ENCODE measurements at places on chromosomes 6 and 20.

DNA sequence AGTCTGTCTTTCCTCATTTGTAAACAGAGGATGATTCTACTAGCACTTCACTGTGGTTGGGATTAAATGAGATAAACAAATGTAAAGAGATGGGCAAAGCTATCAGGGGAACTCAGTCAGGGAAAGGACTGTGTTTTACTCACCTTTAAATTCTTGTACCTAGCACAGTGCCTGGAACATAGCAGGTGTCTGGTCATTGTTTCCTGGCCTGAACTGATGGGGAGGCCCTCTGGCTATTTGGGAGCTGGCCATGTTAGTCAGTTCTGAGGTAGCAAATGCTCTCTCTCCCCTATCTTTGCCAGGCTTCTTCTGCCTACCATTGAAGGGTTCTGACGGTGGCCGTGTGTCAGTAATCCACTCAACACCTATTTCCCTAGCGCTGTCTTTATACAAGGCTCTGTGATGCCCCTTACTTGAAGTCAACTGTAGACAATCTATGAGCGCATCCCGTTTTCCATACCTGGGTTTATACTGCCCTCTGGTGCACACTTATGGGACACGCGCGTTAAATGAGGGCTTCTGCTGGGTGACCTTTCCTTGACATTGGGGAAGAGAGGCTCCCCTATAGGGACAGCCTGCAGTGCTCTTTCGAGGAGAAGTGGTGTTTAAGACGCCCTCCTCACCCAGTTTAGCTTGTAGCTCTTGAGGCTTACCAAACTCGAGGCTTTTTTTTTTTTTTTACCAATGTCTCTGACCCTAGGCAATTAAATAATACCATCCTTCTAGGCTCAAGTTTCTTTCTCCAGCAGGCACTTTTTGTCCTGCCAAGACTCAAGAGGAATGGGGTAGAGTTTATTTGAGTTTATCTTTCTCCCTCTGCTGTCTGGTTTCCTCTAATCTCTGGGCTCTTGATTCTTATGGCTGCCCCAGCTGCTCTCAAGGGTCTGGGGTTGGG is 4.0 kb upstream of the SPATS1 start:
- peak; percentile 6 for DNase-seq

DNA sequence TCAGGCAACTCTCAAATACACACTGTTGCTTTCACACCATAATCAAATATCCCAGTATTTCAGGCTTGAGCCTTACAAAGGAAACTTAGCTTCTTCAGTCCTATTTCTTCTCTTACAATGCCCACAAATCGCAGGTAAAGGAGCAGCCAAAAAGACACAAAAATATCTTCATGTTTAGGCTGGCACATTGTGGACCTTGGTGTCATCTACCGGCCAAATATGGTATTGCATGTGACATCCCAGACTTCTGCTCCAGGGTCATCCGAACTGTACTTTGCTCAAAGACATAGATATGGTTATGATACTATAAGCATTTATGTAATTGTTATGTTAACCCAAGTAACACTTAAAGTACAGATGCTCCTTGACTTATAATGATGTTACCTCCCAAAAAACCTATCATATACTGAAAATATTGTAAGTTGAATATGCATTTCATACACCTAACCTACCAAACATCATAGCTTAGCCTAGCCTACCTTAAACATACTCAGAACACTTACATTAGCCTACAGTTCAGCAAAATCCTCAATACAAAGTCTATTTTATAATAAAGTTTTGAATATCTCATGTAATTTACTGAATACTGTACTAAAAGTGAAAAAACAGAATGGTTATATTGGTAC is 4.6 kb downstream of the OR2H2 start:
- no peak for DNase-seq

DNA sequence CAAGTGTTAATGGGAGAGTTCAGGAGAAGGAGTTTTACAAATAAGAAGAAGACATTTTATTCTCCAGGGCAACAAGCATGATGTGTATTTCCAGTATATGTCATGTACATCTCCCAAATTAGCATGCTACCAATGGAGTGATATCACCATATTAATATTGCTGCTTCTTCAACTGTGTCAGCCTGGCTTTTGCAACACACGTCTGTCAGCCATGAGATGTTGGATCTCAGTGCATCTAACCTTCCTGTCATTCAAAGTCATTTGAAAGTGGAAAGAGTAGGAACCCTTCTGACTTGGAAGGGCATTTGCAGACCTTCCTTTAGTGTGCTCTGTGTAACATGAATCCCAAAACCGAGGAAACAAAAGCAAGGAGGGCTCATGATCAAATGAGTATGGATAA is 284.1 kb downstream of the ZNF217 start:
- no peak for DNase-seq

GRCh38 chr6:91337967-91338366 is 751.1 kb upstream of the MAP3K7 start:
- no peak for DNase-seq

- DNase-seq, result no peak
These were observed 17.5 kb upstream of the MAP7 start for GRCh38 chr6:136567688-136568087.

GRCh38 chr6:25034431-25034921 is 98.7 kb upstream of the RIPOR2 start:
- no peak for DNase-seq

DNA sequence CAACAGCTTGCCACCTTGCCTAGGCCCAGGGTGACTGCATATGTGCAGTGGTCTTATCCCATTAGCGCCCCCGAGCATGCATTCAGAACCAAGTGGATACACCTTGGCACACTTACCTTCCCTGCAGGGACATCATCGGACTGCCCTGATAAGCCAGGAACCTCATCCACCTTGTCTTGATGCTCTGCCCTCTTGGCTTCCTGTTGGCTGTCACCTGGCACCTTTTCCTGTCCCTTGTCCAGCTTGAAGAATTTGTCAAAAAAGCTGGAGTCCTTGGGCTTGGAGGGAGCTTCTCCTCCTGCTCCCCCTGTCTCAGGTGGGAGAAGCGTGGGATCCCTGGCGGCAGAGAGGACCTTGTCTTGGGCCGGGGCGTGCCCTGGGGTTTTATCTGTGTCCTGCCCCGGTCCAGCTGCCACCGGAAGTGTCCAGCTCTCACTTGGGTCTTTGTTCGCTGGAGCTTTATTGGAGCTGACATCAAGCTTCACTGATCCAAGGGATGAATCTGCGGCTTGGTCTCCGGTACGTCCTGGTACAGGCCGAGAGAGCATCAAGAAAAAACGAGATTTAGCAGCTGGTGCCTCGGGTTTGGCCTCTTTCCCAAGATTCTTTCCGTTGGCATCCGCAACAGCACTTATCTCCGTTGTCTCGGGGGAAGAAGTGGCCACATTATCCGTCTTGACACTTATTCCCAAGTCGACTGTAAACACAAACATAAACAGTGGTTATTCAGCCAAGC is 42.0 kb downstream of the BCAS1 start:
- no peak for DNase-seq

GRCh38 chr6:111674883-111675282 is 69.2 kb upstream of the TRAF3IP2 start:
- no peak for DNase-seq

DNA sequence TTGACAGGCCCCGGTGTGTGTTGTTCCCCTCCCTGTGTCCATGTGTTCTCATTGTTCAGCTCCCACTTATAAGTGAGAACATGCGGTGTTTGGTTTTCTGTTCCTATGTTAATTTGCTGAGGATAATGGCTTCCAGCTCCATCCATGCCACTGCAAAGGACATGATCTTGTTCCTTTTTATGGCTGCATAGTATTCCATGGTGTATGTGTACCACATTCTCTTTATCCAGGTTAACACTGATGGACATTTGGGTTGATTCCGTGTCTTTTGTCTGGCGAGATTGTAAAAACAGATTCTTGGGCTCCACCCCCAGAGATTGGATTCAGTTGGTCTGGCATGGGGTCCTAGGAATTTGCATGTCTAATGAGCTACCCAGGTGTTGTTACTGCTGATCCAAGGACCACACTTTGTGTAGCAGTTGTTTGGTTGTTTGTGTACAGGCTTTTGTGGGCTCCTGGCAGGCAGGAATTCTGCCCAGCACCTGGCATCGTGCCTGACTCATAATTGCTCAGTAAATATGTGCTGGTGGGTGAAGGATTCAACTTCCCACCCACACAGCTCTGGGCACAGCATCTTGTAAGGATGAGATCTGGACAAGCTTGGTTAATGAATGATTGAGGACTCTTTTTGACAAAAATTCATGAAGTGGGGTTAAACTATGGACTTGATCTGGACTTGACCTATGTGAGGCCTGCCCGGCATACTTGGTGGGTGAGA is 5.2 kb downstream of the TOX2 start:
- no peak for DNase-seq

- DNase-seq, result no peak
These were observed 75.2 kb downstream of the JPH2 start for GRCh38 chr20:44111712-44112335.

GRCh38 chr20:10646886-10647420 is 26.8 kb downstream of the JAG1 start:
- DNase-seq, result no peak

DNA sequence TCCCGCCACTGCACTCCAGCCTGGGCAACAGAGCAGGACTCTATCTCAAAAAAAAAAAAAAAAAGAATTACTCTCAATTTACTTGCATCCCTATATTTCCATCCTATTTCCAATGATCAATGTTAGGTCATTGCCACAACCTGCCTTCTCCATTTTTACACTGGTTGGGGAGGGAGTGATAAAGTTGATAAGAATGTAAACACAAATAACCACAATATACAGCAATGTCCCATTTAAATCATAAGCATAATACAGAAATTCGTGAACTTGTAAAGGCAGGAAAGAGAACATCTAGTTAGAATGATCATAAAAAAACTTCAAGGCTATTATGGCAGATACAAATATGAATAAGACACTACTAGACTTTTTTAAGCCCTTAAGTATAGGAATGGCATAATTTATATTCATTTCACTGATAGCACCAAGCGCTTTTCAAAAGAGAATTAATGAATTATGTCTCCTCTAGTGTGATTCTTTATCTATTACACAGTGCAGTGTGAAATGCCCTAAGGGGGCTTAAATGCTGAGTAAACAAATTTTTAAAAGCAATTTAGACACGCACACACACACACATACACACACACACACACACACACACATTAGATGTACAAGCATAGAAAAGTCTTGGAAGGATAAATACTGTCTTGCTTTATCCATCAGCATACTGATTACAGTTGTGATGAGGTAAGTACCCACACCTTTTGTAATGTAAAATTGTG is 33.5 kb upstream of the RAB23 start:
- DNase-seq, result no peak

GRCh38 chr6:127439718-127440117 is 19.5 kb downstream of the KIAA0408 start:
- no peak for DNase-seq
